ENCODE measurements at places on chromosomes 6 and 20.
A peak's percentile ranks its signal among the peaks of the same experiment; 100 is the strongest.

DNA sequence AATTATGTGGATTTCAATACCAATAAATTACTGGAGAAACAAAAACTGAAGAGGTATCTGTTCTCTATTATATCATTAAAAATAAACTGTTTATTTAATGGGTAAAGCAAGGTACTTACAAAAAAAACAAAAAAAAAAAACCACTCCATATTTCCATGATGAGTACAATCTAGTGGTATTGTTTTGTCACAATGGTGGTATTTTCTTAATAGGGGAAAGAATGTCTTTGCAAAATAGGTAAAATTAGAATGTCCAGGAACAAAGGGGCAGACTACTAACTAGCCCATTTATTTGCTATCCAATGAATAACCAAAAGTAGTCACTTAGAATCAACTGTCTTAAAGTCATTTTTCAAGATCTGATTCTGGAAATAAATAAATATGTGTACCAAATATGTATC lies 92.0 kb downstream of the ARHGAP18 start:
- no peak for DNase-seq

- DNase-seq = no peak
These were observed 441.3 kb downstream of the TFAP2B start for GRCh38 chr6:51260003-51260402.

DNA sequence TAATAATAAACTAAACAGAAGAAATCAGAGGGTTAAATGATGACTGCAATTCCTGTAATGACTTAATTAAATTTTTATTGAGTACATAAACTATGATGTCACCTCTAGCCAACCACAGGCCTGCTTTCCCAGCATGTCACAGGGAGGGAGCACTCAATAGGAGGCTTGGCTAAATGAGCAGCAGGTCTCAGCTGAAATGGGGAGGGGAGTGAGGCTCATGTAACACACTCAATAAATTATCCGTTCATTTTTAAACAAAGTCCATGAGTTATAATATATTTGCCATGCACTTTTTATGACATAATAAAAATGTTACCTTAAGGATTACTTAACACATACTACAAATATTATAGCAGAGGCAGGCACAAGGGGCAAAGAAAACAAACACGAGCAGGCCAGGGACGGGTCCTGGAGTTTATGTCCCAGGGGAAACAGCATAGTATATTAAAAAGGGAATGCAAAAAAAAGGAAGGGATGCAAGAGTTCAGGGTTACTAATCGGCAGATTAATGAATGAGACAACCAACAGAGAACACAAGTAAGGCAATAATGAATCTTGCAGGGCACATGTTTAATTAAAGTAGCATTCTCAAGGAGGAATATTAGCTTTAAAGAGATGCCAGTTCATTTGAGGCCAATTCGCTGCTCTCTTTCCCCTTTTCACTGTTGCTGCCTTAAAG lies 27.1 kb upstream of the FAM83C start:
- DNase-seq = no peak

- DNase-seq = no peak
These were observed 188.9 kb downstream of the PLCB1 start for GRCh38 chr20:8321001-8321400.

DNA sequence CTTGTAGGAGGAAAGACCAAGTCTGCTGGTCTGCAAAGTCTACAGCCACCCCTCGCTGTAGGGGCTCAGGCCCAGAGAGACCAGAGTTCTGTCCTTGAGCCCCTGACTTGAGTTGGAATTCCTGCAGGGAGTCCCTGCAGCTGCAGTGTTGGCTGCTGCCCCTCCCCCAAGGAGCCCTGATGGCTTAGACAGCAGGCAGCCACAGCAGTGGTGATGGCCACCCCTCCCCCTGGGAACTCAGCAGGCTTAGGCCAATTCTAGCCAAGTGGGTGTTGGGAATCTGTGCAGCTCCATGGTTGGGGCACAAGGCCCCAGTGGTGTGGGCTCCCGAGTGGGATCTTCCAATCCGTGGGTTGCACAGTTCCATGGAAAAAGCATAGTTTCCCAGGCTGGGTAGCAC lies 345.4 kb downstream of the CD109 start:
- DNase-seq = no peak

DNA sequence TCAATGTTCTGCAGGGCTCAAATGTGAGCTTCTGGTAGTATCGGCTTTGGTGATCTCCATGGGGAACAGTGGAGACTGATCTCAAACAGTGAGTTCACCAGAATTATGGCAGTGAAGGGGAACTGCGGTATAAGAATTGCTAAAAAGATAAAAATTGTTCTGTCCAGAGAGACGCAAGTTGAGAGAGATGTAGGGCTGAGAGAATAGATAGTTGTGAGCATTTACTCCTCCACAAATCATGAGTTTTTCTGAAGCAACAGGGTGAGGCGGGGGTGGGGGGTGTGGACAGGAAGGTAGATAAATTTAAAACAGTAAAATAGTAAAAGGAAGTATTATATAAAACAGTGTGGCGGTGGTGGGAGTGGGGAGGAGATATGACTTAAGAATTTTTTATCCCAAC lies 98.6 kb upstream of the NEDD9 start:
- no peak for DNase-seq

DNA sequence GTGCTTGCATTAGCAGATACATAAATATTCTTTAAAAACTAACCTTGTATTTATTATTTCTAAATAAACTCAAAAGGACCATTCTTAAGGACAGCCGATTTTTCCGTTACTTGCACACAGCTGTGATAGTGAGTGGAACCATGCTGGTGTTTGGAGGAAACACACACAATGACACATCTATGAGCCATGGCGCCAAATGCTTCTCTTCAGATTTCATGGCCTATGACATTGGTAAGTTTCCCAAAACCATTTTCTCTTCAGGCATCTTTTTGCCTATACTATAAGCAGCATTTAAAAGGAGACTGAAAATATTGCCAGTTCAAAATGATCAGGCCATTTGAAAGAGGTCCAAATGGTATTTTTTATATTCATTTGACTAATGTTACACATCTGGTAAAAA lies 92.3 kb downstream of the ATRN start:
- DNase-seq = no peak

- no peak for DNase-seq
These were observed 8.3 kb downstream of the CD109 start for GRCh38 chr6:73704260-73704659.

GRCh38 chr6:100503043-100503705 lies 38.5 kb upstream of the SIM1 start:
- DNase-seq = no peak

DNA sequence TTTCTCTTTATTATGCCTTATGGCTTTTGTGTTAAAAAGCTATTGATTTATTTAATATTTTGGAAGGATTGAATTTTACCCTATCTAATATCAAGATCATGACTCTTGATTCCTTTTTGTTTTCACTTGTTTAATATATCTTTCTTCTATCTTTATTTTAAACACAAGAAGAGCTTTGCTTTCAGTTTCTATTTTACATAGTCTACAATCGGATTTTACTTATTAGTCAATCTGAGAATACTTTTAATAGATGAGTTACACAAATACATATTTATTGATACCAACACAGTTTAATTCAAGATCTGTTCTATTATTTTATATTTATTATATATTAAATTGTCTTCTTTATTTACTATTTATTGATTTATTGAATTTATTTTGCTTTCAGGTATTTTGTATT lies 218.8 kb downstream of the ESR1 start:
- DNase-seq = no peak

DNA sequence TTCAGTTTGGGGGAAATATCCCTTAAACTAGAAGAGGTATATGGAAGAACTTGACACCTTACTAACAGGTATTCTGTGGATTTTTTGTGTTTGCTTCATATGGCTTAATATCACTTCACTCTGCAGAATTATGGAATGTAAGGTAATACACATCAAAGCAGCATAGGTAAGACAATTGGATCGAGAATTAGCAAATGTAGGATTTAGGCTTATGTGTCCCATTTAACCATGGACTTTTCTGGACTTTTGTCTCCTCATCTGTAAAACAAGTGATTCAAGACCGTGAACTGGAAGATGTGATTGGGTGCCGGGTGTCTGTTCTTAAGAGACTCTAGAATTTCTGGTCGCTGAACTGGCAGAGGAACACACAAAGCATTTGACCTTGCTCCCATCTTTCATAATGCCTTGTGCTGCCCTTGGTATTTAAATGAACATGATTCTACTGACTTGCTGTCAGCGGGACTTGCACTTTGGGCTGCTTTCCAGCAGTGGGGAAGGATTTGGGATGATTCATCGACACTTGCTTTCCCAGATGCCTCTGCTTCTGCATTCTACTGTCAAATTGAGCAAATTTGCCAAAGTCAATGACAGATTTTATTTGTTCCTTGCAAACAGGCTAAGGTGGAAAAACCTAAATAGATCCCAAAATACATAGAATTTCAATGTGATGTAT lies 199.8 kb downstream of the PLCB1 start:
- no peak for DNase-seq

DNA sequence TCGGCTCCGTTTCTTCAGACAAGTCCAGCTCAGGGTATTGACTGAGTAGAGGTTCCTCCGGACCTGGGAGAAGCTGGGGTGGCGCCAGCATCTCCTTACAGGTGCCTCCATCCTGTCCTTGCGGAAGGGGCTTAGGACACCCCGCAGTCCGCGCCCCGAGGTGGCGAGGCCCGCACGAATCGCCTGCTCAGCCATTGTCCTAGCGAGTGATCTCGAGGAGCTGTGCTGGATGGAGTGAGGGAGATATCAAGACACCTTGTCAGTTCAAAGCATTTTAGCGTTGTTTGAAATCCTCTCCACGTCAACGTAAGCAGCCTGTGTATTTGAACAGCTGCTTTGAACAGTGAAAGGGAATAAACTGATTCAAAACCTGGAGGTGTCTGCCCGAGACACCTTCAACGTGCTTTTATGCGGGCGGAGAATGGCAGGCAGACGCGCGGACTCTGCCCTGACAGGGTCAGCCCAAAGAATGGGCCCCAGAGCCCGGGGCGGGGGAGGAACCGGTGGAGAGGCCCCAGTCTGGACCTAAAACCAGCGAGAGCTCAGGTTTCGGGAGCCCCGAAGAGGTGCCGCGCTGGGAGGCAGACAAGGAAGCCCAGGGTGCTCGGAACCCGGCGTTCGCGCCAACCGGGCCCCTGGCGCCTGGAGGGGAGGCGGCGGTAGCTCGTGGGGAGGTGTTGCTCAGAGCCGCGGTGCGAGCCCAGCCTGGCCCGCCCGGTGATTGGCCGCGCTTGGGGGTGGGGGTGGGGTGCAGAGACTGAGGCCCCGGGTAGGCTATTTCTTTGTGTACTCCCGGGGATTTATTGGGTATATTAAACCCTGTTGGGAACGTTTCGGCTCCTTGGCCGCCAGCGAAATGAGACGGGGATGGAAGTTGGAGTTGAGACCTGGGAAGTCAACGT lies 3.1 kb upstream of the POU3F2 start:
- no peak for DNase-seq

- no peak for DNase-seq
These were observed 42.4 kb downstream of the PLAGL2 start for GRCh38 chr20:32164984-32165735.

GRCh38 chr6:46510651-46511050 lies 19.4 kb upstream of the RCAN2 start:
- no peak for DNase-seq

DNA sequence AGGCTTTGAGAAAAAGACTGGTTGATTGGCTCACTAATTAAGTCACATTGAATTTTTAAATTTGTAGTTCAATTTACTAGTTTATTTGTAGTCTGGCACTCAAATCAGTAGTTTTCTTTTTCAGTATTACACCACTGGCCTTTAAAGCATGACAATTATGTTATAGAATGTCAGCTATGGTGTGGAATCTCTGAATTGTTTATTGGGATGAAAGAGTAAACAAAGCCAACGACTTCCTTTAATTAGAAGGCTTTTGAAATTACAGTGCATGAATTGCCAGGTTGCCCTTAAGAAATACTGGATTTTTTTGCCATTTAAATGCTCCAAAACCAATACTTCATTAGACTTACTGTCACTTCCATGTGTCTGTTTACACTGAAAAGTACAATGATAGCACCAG lies 426.9 kb upstream of the RNF217 start:
- DNase-seq = no peak

DNA sequence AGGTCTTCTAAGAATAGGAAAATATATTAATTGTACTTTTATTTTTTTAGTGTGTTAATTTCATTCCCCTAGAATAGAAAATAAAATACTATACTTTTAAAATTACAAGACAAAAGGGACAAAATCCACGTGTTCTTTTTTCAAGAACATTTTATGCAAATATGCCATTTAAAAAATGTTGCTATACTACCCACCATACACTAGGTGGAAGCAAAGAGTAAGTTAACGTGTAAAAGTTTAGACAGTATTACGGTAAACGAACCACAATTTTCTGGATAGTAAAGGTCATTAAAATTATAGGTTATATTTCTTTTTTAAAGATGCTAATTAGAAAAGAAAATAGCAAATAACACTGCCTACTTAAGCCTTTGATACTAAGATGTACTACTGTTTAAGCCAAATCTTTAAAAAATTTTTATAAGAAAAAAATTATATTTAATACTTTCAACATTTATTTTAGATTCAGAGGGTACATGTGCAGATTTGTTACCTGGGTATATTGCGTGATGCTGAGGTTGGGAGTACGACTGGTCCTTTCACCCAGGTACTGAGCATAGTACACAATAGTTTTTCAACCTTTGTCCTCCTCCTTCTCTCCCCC lies 287.6 kb downstream of the PHF3 start:
- no peak for DNase-seq

- DNase-seq = no peak
These were observed 14.8 kb upstream of the FKBP5 start for GRCh38 chr6:35703554-35703953.

GRCh38 chr20:64058536-64058935 lies 4.5 kb upstream of the TCEA2 start:
- DNase-seq = no peak

DNA sequence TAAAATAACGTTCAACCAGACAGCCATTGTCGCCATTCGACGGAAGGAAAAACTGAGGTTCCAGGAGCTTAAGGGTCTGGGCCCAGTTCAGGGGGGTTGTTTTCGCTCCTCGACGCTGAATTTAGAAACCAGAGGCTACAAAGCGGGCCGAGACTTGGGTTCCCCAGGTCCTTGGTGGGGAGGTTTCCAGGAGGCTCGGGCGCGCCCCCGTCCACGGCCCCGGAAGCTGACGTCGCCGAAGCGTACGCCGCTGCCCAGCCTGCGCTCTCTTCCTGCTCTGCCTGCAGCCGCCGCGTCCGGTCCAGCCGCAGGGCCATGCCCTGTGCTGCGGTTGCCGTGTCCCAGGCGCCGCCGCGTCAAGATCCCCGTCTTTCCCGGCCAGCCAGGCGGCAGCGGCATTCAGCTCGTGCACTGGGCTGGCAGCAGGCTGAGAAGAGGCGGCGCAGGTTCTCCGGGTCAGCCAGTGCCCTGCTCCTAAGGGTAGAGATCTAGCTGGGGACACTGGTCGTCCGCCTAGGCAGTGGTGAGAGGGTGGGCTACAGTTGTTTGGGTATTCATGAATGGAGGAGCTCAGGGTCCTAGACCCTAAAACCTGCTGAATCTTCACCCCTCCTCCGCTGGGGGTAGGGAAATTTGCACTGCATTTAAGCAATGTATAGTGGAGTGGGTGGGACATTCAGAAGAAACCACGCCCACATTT lies 901 bp upstream of the TRIM26 start:
- peak; percentile 82 for DNase-seq

GRCh38 chr6:2714111-2714895 lies 36.4 kb downstream of the MYLK4 start:
- DNase-seq = no peak

Measured in immature natural killer cell (primary cell).